ENCODE measurements at places on chromosomes 12 and 14.

DNA sequence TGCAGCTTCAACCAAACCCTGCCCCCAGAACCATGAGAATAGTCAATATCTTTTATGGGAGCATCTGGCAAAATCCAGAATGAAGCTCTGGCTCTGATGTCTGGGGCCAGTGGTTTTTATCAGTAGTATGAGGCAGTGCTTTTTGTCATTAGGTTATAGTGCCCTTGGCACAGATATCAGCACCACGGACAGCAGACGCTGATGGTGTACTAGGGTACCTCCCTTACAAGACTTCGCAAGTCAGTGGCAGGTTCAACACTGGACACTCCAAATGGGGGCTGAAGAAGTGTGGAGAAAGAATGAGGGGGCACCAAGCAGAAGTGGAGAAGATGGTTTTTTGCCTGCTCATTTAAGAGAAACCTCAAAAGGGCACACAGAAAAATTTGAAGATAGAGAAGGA lies 68.2 kb upstream of the E2F7 start:
- no peak for DNase-seq

GRCh38 chr12:29053567-29053966 lies 95.5 kb upstream of the FAR2 start:
- DNase-seq, result no peak

- no peak for DNase-seq
These were observed 795.4 kb upstream of the MGAT4C start for GRCh38 chr12:87051621-87052020.

GRCh38 chr14:79749065-79749464 lies 462.2 kb downstream of the DIO2 start:
- no peak for DNase-seq

DNA sequence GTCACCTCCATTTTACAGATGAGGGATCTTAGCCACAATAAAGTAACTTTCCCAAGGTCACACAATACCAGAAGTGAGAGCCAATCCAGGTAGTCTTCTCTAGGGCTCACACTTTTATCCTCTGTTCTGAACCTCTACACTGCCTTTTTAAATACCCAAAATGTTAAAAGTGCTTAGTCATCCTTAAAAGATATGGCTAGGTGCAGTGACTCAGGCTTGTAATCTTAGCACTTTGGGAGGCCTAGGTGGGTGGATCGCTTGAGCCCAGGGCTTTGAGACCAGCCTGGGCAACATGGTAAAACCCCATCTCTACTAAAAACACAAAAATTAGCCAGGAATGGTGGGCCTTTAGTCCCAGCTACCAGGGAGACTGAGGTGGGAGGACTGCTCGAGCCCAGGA lies 104.1 kb upstream of the PPP4R3A start:
- no peak for DNase-seq

DNA sequence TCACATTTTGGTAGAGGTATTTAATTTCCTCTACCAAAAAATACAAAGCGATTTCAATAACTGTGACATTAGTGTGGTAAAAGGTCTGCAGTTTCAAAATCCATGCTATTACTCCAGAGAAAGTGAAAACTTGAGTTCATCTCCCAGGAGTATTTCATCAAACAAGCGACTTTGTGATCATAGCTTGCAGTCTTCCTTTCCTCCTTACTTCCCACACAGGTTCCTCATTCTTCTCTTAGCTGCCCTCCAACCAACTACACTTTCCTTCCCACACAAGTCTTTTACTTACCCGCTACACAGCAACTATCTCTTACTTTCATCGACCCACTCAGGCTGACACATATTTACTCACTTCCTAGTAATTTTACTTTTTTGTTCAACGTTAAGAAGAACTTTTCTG lies 413.4 kb upstream of the USP15 start:
- no peak for DNase-seq

DNA sequence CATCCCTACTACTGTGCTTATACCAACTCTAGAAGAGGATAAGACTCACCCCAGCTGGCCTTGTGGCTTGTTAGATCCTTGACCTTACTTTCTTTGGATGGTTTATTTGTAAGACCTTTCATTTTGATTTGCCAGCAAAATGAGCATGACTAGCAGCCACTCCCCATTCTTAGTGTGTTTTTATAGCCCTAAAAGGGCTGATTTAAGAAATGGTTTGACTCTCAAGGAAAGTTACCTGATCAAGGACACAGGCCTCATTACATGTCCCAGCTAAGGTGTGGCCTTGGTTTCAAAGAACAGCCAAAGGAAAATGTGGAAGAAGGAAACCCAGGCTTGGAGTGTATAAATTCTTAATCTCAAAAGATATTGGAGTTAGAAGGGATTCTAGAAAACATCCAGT lies 41.4 kb downstream of the SLC17A8 start:
- DNase-seq, result no peak

- peak; percentile 73 for DNase-seq
These were observed 757 bp downstream of the SLC25A3 start for GRCh38 chr12:98594050-98594835.

DNA sequence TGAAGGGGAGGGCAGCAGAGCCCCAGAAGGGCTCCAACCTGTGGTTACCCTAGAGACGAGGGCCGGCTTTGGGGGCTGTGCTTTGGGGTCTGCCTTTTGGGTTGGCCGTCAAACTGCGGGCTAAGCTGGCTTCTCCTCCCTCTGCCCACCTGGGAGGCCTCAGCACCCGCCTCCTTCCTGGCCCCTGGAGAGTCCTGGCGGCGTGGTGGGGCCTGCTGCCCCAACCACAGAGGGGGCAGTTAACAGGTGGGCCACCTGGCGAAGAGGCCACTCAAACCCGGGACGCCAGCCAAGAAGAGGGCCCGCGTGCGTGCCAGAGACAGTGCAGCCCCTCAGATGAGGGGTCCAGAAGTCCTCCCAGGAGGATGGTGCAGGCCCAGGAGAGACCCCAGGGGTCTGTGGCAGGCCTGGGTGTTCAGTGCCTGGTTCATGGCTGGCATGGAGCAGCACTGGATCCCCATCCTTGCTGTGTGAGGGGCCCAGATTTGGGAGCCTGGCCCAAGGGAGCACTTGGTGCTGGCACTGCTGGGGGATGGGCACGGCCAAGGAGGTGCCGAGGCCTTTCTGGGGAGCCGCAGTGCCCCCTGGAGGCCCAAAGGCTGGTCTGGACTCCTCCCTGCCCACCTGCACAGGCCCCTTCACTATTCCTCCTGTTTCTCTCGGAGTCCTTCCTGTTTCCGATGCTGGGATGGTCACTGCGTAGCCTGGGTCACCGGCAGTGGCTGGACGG lies 48.8 kb downstream of the LRCOL1 start:
- DNase-seq, result no peak

DNA sequence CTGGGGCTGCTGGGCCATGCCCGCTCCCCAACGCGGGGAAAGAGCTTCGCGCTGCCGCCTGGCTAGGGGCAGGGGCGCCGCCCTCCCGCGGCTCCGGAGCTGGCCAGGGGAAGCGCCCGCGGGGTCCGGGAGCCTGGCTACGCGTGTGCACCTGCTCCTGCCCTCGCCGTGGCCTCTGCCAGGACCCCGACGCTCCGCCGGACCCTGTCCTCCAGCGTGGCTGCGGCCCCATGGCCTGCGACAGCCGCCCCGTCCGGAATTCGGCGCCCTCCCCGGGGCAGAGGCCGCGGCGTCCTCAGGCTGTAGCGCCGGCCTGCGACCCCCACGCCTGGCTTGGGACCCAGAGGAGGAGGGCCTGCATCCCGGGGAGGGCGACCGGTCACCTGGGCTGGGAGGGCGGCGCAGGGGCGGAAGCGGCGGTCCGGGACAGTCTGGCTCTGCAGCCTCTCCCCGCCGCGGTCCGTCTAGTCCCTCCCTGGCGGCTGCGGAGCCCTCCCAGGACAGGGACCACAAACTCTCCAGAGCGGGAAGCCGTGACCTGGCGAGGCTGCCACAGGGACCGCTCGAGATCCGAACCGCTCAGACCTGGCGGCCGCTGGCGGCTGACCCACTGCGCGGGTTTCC lies 85.6 kb downstream of the ALG10 start:
- no peak for DNase-seq

DNA sequence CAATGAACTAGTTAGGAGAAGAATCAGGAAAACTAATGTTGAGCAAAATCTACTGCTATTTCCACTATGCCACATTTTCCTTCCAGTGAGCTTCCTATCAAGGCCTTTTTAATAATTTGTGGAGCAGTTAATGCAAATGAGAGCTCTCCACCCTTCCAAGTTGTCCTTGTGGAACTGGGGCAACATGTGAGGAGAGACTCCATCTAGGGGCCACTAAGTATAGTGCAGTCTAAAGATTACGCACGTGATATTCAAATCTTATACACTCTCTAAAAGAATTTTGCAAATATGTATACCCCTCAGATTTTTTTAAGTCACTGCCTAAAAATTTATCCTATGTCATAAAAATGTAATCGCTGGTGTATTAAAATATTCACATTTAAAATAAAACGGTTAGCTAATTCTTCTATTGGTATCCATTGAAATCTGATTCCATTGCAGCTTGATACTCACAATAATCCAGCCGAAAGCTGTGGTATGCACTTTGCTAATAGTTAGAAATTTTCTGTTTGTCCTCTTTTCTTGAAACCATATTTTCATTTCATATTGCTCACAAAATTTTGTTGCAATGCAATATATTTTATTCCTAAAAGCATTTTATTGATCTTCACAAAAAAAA lies 100.1 kb downstream of the PAH start:
- DNase-seq, result no peak

DNA sequence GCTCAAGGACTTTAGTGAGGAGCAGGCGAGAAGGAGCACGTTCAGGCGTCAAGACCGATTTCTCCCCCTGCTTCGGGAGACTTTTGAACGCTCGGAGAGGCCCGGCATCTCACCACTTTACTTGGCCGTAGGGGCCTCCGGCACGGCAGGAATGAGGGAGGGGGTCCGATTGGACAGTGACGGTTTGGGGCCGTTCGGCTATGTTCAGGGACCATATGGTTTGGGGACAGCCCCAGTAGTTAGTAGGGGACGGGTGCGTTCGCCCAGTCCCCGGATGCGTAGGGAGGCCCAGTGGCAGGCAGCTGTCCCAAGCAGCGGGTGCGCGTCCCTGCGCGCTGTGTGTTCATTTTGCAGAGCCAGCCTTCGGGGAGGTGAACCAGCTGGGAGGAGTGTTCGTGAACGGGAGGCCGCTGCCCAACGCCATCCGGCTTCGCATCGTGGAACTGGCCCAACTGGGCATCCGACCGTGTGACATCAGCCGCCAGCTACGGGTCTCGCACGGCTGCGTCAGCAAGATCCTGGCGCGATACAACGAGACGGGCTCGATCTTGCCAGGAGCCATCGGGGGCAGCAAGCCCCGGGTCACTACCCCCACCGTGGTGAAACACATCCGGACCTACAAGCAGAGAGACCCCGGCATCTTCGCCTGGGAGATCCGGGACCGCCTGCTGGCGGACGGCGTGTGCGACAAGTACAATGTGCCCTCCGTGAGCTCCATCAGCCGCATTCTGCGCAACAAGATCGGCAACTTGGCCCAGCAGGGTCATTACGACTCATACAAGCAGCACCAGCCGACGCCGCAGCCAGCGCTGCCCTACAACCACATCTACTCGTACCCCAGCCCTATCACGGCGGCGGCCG lies 1.1 kb downstream of the PAX9 start:
- no peak for DNase-seq

GRCh38 chr12:91275321-91275720 lies 92.7 kb upstream of the DCN start:
- no peak for DNase-seq

- DNase-seq, result no peak
These were observed 10.7 kb downstream of the CREBL2 start for GRCh38 chr12:12622418-12622817.

DNA sequence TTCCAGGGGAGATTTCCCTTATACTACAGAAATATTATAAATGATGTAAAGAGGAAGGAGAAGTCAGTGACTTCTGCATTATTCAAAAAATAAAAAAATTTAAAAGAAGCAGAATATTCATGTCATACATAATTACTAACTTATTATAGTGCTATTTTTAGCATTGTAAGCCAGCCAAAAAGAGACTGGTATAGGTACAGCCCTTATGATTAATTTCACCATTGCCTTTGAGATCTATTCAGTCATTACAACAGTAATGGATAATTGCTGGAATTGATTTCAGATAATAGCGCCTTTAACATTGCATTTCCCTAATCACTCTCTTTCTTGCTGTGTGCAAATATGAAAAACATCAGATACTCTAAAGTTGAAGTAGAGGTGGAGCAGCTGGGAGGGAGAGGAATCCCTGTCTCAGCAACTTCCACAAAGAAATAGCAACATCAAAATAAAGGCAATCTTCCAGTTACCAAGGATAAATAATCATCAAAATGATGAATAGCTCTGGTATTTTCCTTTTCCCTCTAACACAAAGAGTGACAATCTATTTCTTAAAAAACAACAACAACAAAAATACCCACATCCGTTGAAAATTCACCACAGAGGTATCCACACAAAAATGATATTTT lies 71.8 kb upstream of the OVCH1 start:
- DNase-seq, result no peak

- no peak for DNase-seq
These were observed 1266.1 kb downstream of the LRFN5 start for GRCh38 chr14:42872786-42873185.

GRCh38 chr14:106228541-106229158 lies 702.3 kb downstream of the TMEM121 start:
- no peak for DNase-seq

GRCh38 chr12:55694651-55695050 lies 13.1 kb downstream of the ITGA7 start:
- DNase-seq, result no peak

DNA sequence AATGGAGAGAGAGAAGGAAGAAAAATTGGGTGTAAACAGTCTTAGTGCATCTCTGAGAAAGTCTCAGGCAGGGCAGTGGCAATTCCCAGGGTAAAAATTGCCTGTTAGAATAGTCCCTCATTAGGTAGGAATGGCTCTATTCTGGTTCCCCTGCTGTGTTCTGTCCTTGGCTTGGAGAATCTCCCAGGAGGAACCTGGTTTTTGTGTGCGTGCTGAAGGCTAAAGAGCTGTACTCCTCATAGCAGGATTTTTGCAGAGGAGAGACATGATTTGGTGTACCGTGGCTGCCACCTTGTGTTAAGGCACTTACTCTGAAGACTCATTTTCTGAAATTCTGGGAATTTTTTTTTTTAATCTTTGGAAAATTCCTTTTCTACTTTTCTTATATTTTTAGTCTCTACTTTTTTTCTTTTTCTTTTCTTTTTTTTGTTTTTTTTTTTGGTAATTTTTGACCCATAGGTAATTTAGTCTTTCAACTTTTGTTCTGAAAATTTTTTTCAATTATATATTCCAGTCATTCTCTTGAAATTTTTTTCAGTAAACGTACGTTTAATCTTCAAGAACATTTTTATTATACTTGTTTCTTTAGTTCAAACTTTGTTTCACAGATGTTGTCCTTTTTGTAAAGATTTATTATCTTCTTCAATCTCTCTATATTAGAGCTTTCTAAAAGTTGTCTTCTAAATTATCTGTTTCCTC lies 63.8 kb downstream of the FBXO33 start:
- DNase-seq, result no peak

- DNase-seq, result peak; percentile 69
These were observed 505 bp downstream of the RASSF3 start for GRCh38 chr12:64610660-64611340.

GRCh38 chr14:99513183-99513694 lies 32.0 kb downstream of the CCNK start:
- DNase-seq, result no peak

GRCh38 chr12:111758120-111758561 lies 8.6 kb upstream of the ALDH2 start:
- DNase-seq, result peak; percentile 72
